ENCODE measurements at places on chromosomes 7 and 10.
A peak's percentile ranks its signal among the peaks of the same experiment; 100 is the strongest.

GRCh38 chr7:87627634-87627994 is 584 bp upstream of the RUNDC3B start:
- DNase-seq: no peak

DNA sequence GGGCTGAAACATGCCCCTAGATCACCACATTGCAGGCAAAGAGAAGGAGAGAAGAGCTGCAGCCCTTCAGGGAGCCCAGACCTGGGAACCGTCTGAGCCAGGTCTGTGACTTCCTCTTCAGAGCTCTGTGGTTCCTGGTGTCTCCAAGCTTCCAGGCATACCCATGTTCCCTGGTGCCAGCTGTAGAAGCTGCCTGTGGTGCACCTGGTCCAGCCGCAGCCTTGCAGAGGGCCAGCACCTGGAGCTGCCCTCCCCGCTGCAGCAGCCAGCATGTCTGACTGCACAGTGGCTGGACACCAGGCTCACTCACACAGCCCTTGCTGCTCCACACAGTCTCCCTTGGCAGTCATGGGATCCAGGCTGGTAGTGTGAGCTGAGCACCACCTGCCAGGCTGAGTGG is 33.6 kb downstream of the C7orf25 start:
- no peak for DNase-seq

- peak; percentile 93 for DNase-seq
These were observed 72.7 kb downstream of the CUBN start for GRCh38 chr10:17056781-17057428.

- DNase-seq: no peak
These were observed 20.6 kb upstream of the FKBP9 start for GRCh38 chr7:32936689-32937088.

DNA sequence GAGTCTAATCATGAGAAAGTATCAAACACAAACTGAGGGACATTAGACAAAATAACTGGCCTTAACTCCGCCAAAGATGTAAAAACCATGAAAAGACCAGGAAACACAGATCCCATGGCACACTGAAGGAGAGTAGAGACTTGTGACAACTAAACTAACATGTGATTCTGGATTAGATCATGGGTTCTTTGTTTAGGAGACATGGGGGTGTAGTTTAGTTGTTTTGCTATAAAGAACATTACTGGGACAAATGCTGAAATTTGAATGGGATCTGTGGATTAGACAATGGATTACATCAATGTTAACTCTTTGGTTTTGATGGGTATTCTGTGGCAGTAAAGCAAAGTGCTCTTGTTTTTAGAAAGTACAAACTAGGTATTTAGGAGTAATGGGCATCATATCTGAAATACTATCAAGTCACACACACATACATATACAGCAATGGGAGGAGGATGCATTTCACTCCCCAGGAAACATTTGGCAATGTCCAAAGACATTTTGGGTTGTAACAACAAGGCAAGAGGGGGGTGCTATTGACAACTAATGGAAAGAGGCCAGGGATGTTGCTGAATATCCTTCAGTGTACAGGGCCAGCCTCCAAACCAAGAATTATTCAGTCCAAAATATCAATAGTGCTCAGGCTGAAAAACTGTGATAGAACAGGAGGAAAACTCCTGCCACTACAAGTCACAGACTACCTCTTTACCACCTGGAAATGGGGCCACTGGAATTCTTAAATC is 32.4 kb downstream of the WAPL start:
- DNase-seq: no peak

GRCh38 chr7:6420680-6421079 is 27.1 kb downstream of the DAGLB start:
- no peak for DNase-seq

DNA sequence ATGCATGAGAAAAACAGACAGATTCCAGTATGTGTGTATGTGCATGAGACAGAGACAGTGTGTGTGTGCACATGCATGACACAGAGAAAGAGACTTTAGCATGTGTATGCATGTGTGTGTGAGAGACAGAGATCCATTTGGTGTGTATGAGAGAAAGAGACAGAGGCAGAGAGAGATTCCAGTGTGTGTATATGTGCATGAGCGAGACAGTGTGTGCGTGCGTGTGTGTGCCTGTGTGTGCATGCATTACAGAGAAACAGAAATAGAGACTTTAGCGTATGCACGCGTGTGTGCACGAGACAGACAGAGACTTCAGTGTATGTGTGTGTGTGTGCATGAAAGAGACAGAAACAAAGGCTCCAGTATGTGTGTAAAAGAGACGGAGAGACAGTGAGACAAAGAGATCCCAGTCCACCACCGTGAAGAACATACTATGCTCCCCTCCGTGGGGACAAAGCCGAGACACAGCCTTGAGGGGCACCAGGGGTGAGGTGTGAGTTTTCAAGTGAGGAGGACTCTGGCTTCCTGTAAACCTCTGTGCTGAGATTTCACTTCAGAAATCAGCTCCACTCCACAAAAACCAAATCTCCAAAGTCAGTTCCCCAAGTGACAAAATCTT is 188.9 kb downstream of the GRID1 start:
- DNase-seq: no peak

DNA sequence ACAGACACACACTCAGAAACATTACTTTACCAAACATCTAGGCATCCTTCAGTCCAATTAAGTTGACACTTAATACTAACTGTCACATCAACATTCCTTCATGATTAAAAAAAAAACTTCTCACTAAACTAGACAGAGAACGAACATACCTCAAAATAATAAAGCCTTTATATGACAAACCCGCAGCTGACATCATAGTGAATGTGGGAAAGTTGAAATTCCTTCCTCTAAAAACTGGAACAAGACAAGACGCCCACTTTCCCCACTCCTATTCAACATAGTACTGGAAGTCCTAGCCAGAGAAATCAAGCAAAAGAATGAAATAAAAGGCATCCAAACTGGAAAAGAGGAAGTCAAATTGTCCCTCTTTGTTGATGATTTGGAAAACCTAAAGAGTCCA is 96.9 kb upstream of the PPP1R9A start:
- DNase-seq: no peak

DNA sequence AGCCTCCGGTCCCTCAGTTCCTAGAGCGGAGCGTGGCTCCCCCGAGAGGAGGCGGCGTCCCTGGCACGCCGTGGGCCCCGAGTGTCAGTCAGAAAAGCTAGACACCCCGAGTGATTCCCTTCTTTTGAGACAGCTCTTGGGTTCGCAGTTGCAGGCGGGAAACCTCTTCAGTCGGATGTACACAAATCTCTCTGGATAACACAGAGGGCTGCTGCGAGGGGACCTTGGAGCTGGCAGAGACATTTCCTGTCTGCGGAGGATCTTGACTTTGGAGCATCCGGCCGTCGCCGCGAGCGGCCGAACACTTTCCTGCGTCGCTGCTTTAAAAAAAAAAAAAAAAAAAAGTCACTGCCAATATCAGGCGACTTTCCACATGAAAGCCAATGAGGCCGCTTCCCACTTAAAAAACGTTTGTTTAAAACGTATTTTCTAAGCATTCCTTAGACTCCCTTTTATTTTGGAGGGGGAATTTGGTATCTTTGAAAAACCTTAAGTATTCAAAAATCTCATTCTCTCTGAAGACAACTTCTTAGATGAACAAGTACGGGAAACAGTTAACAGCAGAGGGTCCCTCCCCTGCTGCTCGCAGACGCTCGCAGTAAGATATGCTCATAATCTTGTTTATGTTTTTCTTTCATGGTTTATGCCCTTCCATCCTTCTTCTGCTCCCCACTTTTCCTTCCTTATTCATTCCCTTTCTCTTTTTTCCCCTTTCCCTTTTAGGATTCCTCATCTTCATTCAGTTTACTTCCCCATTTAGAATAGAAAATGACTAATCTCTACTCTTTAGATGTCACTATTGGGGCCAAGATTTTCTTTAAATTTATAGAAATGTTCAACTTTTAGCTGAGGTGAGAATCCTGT is 10.0 kb downstream of the HHEX start:
- no peak for DNase-seq

- no peak for DNase-seq
These were observed 157.7 kb downstream of the ADAM12 start for GRCh38 chr10:126230587-126230986.

DNA sequence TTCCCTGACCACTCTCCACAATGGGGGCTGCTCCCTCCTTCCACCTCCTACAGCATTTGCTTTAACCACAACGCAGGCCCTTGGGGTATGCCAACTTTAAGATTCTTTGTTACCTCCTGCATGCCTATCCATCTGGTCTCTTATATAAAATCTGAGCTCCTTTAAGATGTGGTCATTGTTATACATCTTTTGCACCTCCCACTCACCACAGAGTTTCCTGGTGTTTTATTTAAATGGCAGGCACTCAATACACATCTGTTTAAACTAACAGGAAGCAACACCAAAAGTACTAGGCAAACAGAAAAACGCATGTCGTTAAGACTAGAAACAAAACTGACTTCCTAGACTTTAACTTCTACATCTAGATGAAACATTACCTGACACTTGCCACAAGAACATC is 36.3 kb downstream of the SLC25A13 start:
- no peak for DNase-seq

- no peak for DNase-seq
These were observed 153.8 kb downstream of the SRPK2 start for GRCh38 chr7:105234886-105235285.

DNA sequence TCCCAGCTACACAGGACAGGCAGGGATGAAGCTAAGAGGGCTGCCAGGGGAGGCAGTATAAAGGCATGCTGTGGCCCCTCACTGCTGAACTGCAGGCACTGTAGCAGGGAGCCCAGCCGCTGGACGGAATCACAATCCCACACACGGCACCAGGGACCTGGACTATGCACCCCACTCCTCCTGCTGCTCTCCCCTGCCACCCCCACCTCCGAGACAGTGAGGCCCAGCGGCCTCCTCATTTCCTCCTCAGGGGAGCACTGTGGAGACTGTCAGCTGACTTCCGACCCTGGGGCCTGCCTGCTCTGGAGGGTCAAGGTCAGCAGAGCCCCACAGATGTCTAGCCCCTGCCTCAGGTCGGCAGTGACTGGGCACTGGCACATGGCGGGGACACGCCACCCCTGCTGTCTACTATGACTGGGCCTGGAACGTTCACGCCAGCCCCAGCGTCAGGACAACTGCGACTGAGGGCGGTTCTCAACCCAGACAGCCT is 92.7 kb downstream of the FAM53B start:
- DNase-seq: no peak

DNA sequence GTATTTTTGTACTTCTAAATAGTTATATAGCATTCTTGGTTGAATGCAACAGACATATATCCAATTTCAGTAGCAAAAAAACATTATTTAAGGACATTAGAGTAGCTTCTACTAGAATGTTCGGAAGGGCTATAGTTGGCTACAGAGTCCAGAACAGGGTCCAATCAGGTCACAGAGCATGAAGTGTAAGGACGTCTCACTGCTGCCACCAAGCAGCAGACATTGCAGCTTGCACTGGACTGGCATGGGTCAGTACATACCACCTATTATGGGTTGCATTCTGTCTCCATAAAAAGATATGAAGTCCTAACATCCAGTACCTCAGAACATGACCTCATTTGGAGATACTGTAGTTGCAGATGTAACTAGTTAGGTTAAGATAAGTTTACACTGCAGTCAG is 87.3 kb downstream of the LHFPL3 start:
- DNase-seq: no peak

GRCh38 chr7:81447351-81447952 is 322.4 kb downstream of the HGF start:
- peak; percentile 72 for DNase-seq

- DNase-seq: no peak
These were observed 136.1 kb downstream of the ICA1 start for GRCh38 chr7:8125680-8126444.

- no peak for DNase-seq
These were observed 3.2 kb upstream of the GATA3 start for GRCh38 chr10:8051109-8051821.

GRCh38 chr10:21099291-21100062 is 202.4 kb upstream of the NEBL start:
- DNase-seq: no peak

DNA sequence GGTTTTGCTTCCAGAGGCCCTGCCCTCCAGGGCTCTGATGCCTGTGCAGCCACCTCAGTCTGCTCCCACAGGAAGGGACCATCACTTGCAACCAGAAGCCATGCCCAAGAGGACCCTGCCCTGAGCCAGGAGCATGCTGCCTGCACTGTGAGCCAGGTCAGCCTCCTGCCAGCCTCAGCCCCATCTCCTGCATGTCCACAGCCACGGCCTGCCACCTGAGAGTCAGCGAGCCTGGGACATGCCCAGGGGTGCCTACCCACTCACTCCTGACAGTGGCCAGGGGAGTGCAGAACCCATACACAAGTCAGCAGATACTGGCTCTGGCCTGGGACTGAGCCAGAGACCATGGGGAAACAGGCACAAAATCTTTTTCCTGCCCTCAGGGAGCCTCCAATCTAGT is 6.6 kb upstream of the KCP start:
- DNase-seq: no peak

DNA sequence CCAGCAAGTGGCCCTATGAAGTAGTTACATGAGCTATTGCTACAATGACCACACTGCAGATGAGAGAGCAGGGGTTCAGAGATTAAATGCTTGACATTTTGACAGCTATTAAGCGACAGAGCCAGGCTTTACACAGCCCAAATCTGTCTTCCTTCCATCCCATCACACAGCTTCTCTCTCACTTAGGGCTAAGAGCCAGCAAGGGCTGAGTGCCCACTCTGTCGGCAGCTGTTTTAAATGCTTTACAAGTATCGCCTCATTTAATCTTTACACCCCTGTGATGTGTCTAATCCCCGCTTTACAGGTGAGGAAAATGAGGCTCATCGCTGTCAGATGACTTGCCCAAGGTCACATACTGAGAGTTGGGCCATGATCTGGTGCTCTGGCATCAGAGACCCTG is 15.2 kb upstream of the OPALIN start:
- DNase-seq: no peak

- peak; percentile 23 for DNase-seq
These were observed 35.7 kb upstream of the MTPAP start for GRCh38 chr10:30384701-30385201.

- no peak for DNase-seq
These were observed 22.9 kb downstream of the SRPK2 start for GRCh38 chr7:105365541-105366534.

- DNase-seq: no peak
These were observed 290.0 kb downstream of the SORCS1 start for GRCh38 chr10:106874604-106874889.

- DNase-seq: no peak
These were observed 8.2 kb downstream of the TRA2A start for GRCh38 chr7:23523486-23524075.

DNA sequence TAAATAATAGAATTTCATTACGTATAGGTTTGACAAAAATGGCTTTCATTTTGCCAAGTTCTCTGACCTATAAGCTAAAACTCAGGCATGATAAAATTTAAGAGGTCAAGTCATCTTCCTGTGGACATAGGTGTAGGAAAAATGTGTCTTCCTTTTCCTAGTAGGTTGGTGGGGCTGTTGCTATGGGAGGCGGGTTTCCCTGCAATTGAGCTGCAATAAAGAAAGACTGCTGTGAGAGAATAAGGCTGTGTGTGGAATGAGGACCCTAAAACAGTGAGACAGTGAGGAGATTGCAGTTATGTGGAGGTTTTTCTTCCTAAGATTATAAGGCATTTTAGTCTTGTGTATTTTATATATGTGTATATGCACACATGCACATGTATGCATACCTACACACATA is 13.0 kb upstream of the SEMA3A start:
- DNase-seq: no peak

- no peak for DNase-seq
These were observed 25.5 kb upstream of the PCBD1 start for GRCh38 chr10:70913893-70914240.

All from fibroblast of the conjunctiva (primary cell).